ENCODE measurements at places on chromosomes 11 and 22.

GRCh38 chr11:39268176-39268690, 2191.2 kb downstream of the LRRC4C start:
- DNase-seq, result no peak

- no peak for DNase-seq
These were observed 39.3 kb downstream of the ALKBH8 start for GRCh38 chr11:107526197-107526596.

DNA sequence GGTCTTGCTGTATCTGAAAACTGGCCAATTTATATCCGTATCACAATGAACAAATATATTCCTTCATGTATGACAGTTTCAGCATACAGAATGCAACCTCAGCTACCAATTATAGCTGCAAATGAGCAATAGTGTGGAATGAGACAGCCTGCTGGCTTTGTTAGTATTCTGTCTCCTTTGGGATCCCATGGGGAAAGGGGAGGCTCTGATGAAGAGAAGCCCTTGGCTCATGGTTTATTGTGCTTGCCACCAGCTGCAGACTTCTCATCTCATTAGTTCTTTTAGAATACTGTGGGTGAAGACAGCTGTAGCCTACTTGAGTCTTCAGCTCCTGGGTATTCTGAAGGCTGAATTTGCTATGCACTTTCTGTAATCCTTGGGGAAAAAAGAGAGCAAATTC, 42.4 kb downstream of the PITPNB start:
- no peak for DNase-seq

- no peak for DNase-seq
These were observed 24.2 kb downstream of the MUC5AC start for GRCh38 chr11:1181853-1182535.

- DNase-seq, result no peak
These were observed 145.7 kb upstream of the NECTIN1 start for GRCh38 chr11:119874660-119875238.

GRCh38 chr11:12126344-12127019, 16.1 kb downstream of the MICAL2 start:
- DNase-seq, result no peak

DNA sequence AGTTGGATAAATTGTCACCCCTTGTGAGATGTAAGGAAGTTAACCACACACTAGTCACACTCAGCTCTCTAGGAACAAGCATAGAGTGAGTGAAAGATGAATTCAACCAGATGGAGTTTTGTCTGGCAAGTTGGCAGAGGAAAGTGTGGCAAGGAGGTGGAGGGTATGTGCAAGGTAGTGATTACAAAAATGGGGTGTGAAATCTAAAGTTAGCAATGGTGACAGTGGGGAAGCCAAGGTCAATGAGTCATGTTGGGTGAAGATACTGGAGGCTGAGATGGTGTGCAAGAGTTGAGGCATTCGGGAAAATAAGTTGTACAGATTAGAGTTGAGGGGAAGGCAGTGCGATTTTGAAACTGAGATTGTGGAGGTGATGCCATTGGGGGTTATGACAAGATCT, 33.7 kb downstream of the MRGPRX2 start:
- DNase-seq, result no peak

DNA sequence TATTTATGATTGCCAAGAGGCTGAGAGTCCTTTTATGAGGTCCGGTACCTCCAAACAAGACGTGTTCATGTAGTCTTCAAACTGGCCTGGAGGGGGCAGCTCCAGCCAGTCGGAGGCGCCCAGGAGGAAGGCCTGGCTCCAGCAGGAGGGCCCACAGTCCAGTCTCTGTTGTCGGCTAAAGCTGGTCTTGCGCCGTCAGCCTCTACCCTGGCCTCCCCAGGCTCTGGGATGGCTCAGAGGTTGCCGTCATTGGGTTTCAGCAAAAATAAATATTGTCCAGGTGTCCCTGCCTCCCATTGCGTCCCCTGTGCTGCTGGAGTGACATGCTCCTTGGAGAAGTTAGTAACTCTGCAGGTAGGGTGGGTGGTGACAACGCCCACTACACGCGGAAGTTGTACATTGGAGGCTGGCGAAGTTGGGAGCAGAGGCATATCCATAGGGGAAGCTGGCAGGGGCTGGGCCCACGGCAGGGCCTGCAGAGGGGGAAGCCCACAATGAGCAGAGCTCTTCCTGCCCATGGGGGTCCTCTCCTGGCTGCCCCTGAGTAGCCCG, 1.0 kb upstream of the SLC25A1 start:
- peak; percentile 71 for DNase-seq

DNA sequence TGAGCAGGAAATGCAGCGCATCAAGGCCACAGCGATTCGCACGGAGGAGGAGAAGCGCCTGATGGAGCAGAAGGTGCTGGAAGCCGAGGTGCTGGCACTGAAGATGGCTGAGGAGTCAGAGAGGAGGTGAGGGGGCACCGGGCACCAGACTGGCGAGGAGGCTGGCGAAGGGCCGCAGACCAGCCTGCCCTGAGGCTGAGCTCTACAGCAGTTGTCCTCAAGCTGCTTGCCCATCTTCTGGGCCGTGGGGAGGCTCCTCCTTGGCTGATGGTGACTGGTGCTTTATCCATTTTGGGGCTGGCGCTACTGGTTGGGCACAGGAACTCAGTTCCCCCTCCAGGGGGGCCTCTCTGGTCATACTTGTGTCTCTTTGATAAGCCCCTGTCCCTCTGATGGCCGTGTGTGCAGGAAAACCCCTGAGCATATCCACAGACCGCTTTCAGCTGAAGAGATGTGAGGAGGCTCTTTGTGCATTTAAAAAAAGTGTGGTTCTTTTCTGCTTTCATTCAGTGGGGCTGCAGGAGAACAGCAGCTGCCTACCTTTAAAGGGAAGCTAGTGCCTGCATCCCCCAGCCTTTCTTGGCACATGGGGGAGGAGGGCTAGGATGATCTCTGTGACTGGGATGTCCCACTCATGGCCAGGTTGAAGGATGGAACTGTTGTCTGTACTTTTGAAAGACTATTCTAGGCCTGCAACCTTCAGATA, 46.3 kb upstream of the CABP7 start:
- DNase-seq, result no peak

- DNase-seq, result no peak
These were observed 313 bp downstream of the PRCP start for GRCh38 chr11:82899957-82900276.

DNA sequence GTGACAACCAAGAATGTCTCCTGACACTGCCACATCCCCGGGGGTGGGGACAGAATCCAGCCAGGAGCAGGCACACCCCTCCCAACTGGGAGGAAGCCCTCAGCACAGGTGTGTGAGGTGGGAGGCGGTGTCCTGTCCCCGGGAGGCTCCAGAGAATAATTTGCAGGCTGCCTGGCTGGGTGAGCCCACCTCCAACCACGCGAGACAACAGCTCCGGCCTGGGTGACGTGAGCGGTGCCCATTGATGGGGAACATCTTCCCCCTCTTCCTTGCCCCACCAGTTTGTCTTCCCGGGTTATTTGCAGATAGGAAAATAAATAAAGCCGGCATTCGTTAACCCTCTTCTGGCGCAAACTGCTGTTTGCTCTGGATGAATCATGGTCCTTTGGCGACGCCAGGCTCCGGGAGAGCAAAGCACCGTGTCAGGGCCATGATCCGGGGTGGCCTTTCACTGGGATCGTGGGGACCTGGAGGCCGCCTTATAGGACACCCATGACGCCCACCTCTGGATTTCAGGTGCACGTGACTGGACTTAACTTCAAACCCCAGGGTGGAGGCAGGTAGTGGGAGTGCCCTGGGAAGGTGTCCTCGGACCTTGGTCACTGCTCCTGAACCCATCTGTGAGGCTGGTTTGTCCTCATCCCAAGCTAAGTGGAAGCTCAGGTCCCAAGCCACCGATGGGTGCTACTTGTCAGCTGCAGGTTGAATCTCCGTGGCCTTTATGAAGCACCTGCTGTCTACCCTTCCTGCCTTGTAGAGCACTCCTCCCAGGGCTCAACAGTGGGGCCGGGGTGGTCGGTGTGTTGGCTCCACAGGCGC, 13.9 kb downstream of the CCND1 start:
- no peak for DNase-seq
